ENCODE measurements at places on chromosomes 7 and 10. TPM values are rescaled to one million over a fixed set of nuclear protein-coding genes. Genes with fewer than 3 reads are reported as not detected.

DNA sequence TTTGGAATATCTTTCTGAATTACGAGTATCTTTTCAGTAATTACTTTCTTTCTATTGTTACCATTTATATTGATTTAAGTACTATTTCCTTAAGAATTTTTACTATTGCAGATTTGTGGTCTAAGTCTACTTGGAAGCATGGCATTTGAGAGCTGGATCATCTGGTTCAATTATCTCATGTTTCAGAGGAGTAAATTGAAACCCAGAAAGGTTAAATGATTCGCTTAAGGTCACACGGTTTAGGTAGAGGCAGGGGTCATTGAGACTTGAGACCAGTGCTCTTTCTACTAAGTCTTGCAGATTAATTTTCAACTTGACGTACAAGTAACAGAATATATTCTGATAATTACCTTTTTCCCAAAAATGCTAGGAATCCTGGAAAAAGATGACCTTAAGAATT lies 109.2 kb upstream of the GLCCI1 start:
- H3K4me3 ChIP-seq, result no peak overlapping the region
- no peak for DNase-seq
- H3K4me1 ChIP-seq, result no peaks in the 10 kb centered on the region

The PLXNA4 gene
- 30.1 TPM for total RNA-seq

DNA sequence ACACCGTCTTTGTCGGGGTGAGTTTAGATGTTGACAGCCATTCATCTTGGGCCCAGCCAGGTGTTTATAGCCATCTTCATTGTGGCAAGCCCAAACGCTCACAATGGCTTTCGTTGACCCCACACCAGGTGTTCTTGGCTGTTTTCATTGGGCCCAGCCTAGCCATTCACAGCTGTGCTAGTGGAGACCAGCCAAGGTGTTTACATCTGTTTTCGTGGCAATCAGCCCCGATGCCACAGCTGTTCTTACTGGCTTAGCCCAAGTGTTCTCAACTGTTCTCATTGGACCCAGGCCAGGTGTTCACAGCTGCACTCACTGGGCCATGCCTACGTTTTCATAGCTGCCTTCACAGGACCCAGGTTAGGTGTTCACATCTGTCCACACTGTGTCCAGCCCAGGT lies 7.7 kb downstream of the FRG2B start:
- no peak overlapping the region for H3K27ac ChIP-seq
- no peaks in the 10 kb centered on the region for H3K4me1 ChIP-seq
- no peak overlapping the region for H3K4me3 ChIP-seq
- H3K36me3 ChIP-seq, result no peaks in the 10 kb centered on the region
- no peak for DNase-seq
- no peaks in the 10 kb centered on the region for H3K27me3 ChIP-seq

GRCh38 chr7:137592232-137592896 lies 248.8 kb upstream of the PTN start:
- no peak overlapping the region for H3K4me3 ChIP-seq
- H3K27ac ChIP-seq, result no peak overlapping the region
- H3K36me3 ChIP-seq, result peaks cover 2% of the 10 kb centered on the region

GRCh38 chr7:66247380-66248078 lies 42.4 kb downstream of the TPST1 start:
- no peaks in the 10 kb centered on the region for H3K27me3 ChIP-seq
- no peak overlapping the region for H3K4me3 ChIP-seq
- DNase-seq, result no peak
- H3K27ac ChIP-seq, result no peak overlapping the region
- no peaks in the 10 kb centered on the region for H3K36me3 ChIP-seq

DNA sequence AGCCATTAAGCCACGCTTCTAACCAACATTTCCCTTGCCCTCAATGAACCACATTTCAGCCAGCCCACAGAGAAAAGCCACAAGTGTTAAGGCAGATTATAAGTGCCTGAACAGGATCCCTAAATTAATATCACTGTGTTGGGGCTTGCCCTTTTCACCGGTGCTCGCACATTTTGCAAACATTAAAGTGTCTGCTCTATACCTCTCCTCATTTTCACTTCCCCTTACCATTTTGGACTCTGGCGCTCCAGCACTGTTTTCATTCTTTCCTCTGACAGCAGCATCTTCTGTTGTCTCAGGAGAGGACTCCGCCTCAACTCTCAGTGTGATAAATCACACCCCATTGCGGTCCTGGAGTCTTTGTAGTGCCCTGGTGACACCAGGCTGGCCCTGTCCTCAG lies 274.2 kb downstream of the BAMBI start:
- no peaks in the 10 kb centered on the region for H3K27me3 ChIP-seq
- no peak for DNase-seq
- no peaks in the 10 kb centered on the region for H3K36me3 ChIP-seq
- H3K27ac ChIP-seq, result no peak overlapping the region
- no peak overlapping the region for H3K4me3 ChIP-seq

DNA sequence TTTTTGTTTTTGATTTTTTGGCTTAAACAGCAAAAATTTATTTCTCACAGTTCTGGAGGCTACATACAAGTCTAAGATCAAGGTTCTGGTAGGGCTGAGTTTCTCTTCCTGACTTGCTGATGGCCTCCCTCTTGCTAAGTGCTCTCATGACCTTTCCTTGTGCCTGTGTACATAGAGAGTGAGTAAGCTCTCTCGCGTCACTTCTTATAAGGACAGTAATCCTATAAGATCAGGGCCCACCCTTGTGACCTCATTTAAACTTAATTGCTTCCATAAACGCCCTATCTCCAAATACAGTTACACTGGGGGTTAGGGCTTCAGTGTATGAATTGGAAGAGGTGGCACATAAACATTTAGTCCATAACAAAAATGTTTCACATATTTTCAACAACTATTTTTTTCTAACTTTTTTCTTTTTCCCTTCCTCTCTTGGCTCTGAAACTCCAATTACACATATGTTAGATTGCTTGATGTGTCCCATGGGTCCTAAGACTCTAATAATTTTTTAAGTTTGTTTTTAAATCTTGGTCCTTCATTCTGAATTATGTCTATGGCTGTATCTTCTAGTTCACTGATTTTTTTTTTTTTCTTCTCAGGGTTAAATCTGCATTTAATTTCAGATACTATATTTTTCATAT lies 149.8 kb downstream of the HBP1 start:
- no peak overlapping the region for H3K4me3 ChIP-seq
- no peak overlapping the region for H3K27ac ChIP-seq
- H3K4me1 ChIP-seq, result no peaks in the 10 kb centered on the region
- no peaks in the 10 kb centered on the region for H3K27me3 ChIP-seq
- H3K36me3 ChIP-seq, result no peaks in the 10 kb centered on the region

DNA sequence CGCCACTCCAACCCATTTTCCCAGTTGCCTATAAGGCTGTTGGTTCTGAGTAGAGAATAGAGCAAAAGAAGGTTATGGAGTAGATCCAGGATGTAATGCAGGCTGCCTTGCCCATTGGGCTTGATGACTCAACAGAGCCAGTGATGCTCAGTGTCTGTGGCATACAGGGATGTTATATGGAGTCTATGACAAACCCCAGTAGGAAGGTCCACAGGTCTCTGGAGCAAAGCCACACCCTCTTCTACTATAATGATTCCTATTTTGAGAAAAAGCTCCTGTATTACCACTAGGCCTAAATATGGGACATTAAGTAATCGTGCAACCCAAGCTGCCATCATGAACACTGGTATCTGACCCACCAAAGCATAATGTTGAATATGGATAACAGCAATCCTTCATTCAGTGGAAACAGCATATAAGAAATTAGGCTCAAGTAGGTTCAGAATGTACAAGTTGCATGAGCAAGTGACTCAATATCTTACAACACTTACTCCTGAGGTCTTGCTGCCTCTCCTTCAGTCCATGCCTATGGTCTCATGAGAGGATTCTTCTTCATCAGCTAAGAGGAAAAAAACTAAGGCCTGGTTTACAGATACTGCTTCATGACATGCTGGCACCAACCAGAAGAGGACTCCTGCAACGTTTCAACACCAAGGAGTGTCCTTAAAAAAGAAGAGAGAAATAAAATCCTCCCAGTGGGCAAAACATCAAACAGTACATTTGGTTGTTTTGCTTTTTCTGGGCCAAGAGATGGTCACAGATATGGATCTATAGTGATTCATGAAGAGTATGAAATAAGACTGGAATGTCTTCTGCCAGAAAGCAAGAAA lies 14.8 kb upstream of the FHIP2A start:
- H3K4me3 ChIP-seq, result no peak overlapping the region
- H3K36me3 ChIP-seq, result no peaks in the 10 kb centered on the region
- DNase-seq, result no peak
- no peaks in the 10 kb centered on the region for H3K4me1 ChIP-seq

- H3K27ac ChIP-seq, result peak within 1 kb of the TSS; percentile 45
- no peak for DNase-seq
- H3K27me3 ChIP-seq, result no peaks in the 10 kb centered on the region
- no peaks in the 10 kb centered on the region for H3K4me1 ChIP-seq
- H3K36me3 ChIP-seq, result no peaks in the 10 kb centered on the region
- no peak within 1 kb of the TSS for H3K4me3 ChIP-seq
These were observed at the start of gene ANKRD1 for GRCh38 chr10:90920986-90921666. Gene ANKRD1 (minus strand): TSS chr10:90921087. CDS start chr10:90921027, 60 bp downstream.

The PITRM1 gene
- 107 TPM for total RNA-seq

The DNAJB9 gene
- 24.3 TPM for total RNA-seq

The CNTNAP2 gene
- not detected for total RNA-seq

DNA sequence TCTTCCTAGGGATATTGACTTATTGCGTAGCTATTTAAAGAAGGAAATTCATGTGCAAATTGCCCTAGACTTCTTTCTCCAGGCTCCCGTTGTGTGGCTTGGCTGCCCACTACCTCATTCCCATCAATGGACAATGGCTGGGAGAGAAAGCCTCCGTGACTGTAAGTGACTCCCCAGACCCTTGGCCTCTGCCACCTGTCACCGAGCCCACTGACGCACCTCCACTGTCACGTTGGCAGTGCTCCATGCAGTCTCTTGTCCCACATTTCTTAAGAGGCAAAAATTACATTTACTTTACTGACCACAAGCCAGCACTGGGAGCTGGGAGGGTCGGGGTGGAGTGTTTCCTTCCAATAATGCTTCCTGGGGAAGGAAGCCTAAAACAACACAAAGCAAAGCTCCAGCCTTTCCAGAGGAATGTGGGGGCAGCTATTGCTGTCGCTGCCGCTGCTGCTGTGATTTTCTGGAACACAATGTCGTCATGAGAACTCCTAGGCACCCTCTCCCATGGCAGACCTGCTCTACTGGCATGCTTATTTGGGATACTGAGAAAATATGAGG lies 89.7 kb upstream of the STEAP1B start:
- H3K4me3 ChIP-seq, result no peak overlapping the region
- H3K27ac ChIP-seq, result peak overlapping the region; percentile 39
- no peaks in the 10 kb centered on the region for H3K27me3 ChIP-seq
- DNase-seq, result peak; percentile 90
- H3K4me1 ChIP-seq, result peaks cover 2% of the 10 kb centered on the region

GRCh38 chr7:16051561-16052255 lies 365.2 kb upstream of the MEOX2 start:
- H3K4me3 ChIP-seq, result no peak overlapping the region
- no peak for DNase-seq
- no peaks in the 10 kb centered on the region for H3K27me3 ChIP-seq
- H3K36me3 ChIP-seq, result no peaks in the 10 kb centered on the region

The LRRD1 gene
- total RNA-seq, result 0.51 TPM

The FKBP6 gene
- total RNA-seq, result not detected

GRCh38 chr7:47556511-47557180 lies 25.3 kb downstream of the TNS3 start:
- H3K27ac ChIP-seq, result no peak overlapping the region
- H3K4me1 ChIP-seq, result peaks cover 4% of the 10 kb centered on the region
- H3K27me3 ChIP-seq, result no peaks in the 10 kb centered on the region

The ADAM22 gene
- total RNA-seq, result 6.0 TPM

DNA sequence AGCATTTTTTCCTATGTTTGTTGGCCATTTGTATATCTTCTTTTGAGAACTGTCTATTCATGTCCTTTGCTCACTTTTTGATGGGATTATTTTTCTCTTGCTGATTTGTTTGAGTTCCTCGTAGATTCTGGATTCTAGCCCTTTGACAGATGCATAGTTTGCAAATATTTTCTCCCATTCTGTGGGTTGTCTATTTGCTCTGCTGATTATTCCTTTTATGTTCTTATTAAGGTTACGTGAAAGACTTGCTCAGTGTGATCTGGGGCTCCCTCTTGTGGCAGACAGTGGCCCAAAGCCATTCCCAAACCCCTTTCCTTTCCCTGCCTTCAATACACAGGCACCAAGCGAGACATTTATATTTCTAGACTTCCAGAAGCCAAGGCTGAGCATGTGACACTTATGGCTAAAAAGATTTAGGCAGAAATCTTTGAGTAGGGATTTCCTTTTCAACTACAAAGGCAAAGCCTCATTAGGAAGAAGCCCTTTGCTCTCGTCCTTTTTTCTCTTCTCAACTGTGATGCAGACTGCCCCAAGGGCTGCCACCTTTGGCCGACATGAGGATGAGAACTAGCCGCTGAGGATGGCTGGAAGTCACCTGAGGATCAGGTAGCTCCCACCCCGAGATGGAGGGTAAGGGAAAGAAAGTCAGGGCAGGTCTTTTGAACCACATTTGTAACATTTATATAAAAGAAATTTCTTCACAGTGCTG lies 23.6 kb downstream of the ST8SIA6 start:
- H3K36me3 ChIP-seq, result no peaks in the 10 kb centered on the region
- peak; percentile 79 for DNase-seq
- H3K27me3 ChIP-seq, result no peaks in the 10 kb centered on the region
- no peak overlapping the region for H3K4me3 ChIP-seq
- H3K4me1 ChIP-seq, result no peaks in the 10 kb centered on the region

The SUV39H2 gene
- 5.2 TPM for total RNA-seq

DNA sequence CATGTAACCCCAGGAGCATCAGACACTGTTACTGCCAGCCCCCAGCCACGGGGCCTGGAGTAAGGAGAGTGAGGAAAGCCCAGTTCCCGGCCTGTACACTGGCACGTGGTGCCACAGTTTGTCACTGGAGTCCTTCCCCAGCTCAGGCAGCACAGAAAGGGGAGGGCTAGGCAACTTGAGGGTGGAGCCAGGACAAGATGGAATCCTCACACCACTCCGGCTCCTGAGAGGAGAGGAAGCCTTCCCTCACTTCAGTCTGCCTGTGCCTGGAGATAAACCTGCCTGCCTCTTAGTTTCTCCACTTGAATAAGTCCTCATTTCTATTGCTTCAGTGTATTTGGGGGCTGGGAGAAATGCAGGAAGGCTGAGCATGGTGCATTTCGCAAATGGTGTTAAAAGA lies 176.0 kb downstream of the KIAA1217 start:
- H3K27me3 ChIP-seq, result no peaks in the 10 kb centered on the region
- no peak overlapping the region for H3K4me3 ChIP-seq
- H3K27ac ChIP-seq, result no peak overlapping the region
- no peaks in the 10 kb centered on the region for H3K4me1 ChIP-seq
- no peaks in the 10 kb centered on the region for H3K36me3 ChIP-seq
- no peak for DNase-seq

GRCh38 chr10:123143162-123143824 lies 4.6 kb upstream of the HMX2 start:
- no peak overlapping the region for H3K4me3 ChIP-seq
- H3K27me3 ChIP-seq, result no peaks in the 10 kb centered on the region
- no peak for DNase-seq
- H3K27ac ChIP-seq, result no peak overlapping the region

The GBX1 gene
- not detected for total RNA-seq

The HOXA10 gene
- 11.2 TPM for total RNA-seq

GRCh38 chr10:128864554-128865295 lies 602.3 kb upstream of the MGMT start:
- DNase-seq, result no peak
- no peaks in the 10 kb centered on the region for H3K4me1 ChIP-seq
- no peak overlapping the region for H3K27ac ChIP-seq
- H3K27me3 ChIP-seq, result no peaks in the 10 kb centered on the region
- no peaks in the 10 kb centered on the region for H3K36me3 ChIP-seq
- H3K4me3 ChIP-seq, result no peak overlapping the region
